Fibroblast of pulmonary artery (primary cell): ENCODE measurements at places on chromosomes 6 and 20.
A peak's percentile ranks its signal among the peaks of the same experiment; 100 is the strongest.

DNA sequence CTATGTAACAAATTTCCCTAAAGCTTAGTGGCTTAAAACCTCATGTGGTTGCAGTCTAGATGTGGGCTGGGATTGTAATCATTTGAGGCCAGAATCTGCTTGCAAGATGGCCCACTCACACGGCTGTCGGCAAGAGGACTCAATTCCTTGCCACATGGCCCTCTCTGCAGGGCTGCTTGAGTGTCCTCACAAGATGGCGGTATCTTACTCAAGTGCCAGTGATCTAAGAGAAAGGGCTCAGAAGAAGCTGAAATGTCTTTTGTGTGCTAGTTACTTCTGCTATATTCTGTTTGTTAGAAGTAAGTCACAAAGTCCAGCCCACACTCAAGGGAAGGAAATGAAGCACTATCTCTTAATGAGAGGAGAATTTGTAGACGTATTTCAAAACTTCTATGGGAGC is 47.1 kb upstream of the PMEPA1 start:
- no peak for DNase-seq

DNA sequence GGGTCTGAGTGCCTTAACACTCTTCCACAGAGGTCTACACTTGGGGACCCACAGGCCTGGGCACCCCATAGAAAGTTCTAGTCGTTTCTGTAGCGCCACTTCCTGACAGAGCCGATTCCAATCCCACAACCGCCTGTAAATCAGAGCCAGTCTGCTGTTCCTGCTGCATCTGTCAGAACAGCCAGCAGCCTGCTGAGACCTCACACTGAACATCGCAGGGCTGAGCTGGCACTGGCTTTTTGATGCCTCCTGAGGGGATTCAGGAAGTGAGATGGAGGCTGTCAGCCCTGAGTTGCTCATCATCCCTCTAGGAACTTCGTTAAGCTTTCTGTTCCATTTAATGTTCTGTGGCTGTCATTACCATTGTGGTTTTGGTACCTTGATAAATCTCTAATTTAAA is 48.9 kb downstream of the DCBLD1 start:
- no peak for DNase-seq

GRCh38 chr6:115404446-115404845 is 656.2 kb downstream of the FRK start:
- no peak for DNase-seq

GRCh38 chr6:127893541-127893940 is 7.3 kb downstream of the THEMIS start:
- no peak for DNase-seq

GRCh38 chr6:42158011-42158410 is 15.2 kb upstream of the GUCA1A start:
- DNase-seq = no peak

GRCh38 chr6:4964675-4965561 is 38.9 kb downstream of the RPP40 start:
- no peak for DNase-seq

DNA sequence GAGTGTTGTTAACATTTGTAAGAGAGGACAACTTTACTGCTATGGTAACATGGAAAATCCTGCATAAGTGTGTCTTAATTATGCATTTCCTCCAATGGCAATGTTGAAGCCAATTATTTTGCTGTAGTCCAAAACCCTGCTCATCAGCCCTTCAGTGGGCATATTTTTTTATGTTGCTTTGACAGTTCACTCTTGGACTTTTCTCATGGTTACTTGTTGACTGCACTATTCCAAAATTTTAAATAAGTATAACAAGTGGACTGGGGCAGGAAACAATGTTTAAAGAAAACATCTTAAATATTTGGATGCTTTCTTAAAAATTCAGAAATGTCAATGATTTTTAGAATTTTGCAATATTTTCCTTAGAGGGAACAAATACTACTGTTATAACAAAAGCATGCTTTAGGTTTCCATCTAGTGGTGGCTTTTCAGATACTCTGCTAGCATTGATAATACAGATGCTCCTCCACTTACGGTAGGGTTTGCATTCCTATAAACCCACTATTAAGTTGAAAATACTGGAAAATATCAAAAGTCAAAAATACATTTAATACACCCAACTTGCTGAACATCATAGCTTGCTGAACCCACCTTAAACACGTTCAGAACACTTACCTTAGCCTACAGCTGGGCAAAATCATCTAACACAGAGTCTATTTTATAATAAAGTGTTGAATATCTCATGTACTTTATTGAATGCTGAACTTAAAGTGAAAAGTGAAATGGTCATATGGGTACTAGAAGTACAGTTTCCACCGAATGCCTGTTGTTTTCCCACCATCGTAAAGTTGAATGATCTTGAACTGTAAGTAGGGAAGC is 86.4 kb downstream of the ADGRG6 start:
- DNase-seq = peak; percentile 82

- no peak for DNase-seq
These were observed 69.7 kb downstream of the MDN1 start for GRCh38 chr6:89749918-89750317.

DNA sequence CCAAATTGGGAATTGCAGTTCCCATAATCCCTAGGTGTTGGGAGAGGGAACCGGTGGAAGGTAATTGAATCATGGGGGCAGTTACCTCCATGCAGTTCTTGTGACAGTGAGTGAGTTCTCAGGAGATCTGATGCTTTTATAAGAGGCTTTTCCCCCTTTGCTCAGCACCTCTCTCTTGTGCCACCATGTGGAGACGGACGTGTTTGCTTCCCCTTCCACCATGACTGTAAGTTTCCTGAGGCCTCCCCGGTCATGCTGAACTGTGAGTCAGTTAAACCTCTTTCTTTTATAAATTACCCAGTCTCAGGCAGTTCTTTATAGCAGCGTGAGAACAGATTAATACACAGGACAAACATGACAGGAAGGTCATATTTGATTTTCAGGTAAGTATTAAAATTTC is 25.3 kb upstream of the HECA start:
- peak; percentile 57 for DNase-seq

DNA sequence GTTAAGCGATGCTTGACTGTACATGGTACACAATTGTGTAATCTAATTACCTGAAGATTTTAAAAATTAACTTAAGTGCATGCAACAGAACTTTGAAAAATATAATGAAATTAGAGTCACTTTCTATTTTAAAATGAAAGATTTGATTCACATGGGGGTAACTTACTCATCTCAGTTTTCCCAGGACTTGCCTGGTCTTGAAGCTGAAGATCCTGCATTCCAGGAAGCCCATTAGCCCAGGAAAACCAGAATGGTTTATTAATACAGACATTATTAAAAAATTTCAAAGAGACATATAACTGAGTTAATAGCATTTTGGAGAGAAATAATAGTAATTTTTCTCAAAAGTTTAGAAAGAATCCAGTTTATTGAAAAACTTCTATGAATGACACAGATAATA is 190.6 kb downstream of the SIM1 start:
- DNase-seq = no peak

DNA sequence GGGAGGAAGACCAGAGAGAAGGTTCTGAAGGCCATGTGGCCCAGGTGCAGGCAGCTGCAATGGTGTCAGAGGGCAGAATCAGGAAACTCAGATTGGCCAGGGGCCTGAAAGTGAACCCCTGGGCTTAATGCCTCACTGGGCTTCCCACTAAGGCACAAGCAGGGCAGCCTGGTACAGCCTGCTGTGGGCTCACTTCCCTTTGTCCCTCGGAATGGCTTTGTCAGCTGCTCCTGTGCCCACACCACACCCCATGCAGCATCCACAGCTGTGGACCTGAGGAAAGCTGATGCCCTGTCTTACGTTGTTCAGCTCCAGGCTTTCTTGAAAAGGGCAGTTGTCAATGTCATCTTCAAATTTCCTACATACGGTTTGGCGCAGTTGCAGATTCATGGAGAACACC is 2.4 kb downstream of the CST9 start:
- no peak for DNase-seq

DNA sequence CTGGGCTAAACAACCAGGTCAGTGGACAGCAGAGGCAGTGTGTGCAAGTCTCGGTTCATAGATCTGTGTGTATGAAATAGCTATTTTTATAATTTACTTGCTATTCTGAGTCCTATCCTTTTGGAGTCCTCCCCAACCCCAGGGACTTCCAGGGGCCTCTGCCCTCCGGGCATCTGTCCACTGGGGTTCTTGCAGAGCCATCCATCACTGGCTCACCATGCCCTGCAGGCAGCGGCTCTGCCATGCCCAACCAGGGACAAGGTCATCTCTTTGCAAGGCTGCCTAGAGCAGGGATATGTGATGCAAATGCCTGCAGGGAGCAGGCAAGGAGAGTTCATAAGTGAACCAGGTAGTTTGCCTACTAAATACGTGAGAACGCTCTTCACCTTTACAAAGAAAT is 10.5 kb upstream of the BEND3 start:
- no peak for DNase-seq

- DNase-seq = peak; percentile 24
These were observed 42.8 kb downstream of the INSM1 start for GRCh38 chr20:20410678-20411077.

DNA sequence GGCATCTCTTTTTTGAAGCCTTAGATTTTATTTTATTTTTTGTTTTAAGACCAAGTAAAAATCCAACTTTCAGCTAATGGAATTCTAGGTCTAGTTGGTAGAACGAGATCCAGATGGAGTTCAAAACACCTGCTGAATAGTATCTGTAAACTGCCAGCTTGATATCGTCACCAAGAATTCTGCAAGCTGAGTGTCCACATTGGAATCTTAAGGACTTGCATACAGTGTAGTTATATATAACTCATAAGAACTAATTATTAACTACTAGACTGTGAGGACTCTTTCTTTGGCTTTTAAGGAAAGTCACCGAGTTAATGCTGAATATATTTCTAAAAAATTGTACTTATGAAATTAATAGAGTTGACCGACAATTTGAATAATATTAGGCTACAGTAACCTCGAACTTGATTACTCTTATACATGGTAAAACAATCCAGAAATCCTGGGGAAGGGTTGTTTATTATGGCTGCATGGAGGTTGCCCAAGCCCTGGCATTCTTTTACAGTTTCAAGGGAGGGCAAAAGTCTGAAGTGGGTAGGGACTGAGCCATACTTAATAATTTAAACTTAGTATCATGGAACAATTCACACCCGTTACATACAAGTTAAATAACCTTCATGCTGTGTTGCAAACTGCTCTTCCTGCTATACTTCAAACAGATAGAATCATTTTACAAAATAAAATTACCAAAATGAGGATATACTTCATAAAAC is 553.9 kb downstream of the PTPRT start:
- no peak for DNase-seq

DNA sequence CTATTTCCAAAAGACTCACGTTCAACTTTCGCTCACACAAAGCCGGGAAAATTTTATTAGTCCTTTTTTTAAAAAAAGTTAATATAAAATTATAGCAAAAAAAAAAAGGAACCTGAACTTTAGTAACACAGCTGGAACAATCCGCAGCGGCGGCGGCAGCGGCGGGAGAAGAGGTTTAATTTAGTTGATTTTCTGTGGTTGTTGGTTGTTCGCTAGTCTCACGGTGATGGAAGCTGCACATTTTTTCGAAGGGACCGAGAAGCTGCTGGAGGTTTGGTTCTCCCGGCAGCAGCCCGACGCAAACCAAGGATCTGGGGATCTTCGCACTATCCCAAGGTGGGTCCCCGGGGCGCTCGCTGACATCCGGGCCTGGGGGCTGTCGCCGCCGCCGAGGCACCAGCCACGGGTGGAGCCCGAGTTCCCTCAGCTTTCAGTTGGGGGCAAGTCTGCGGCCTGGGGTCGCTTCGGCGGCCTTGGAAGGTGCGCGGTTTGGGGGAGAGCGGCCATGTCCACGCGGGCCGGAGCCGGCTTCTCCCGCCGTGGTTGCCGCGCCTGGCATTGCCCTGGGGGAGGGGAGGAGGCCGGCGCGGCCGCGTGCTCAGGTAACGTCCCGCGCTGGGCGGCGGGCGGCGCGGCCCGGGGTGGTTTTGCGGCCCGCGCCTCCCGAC is 429 bp downstream of the AMD1 start:
- DNase-seq = no peak

DNA sequence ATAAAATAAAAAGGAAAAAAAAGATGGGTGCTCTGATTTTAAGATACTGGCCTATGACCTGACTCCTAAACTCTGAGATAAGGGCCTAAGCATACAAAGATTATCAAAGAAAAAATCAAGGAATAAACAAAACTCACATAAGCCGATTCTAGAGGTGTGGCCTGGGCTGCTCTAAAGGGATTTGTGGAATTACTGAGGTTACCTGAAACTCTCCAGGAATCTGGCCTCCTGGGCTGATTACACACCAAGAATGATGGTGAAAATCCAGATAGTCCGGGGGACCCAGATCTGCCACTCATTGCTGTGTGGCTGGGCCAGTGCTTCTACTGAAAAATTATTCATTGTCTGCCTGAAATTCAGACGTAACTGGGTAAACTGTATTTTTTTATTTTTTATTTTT is 122.7 kb upstream of the RNF24 start:
- no peak for DNase-seq

- no peak for DNase-seq
These were observed 150.2 kb downstream of the TBC1D7 start for GRCh38 chr6:13178107-13178506.

DNA sequence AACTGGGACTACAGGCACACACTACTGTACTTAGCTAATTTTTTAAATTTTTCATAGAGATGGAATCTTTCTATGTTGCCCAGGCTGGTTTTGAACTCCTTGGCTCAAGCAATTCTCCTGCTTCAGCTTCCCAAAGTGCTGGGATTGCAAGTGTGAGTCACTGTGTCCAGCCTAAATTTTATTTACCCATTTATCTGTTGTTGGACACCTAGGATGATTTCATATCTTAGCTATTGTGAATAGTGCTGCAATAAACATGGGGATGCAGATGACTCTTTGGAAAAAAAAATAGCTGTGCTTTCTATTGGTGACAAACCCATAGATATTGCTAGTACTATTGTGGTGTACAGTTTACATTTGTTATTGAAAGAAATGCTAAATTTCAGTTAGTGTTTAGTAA is 19.6 kb upstream of the SYNCRIP start:
- no peak for DNase-seq

- DNase-seq = no peak
These were observed 9.3 kb downstream of the DUSP15 start for GRCh38 chr20:31861135-31861384.

GRCh38 chr20:58402827-58403226 is 13.8 kb downstream of the VAPB start:
- no peak for DNase-seq

GRCh38 chr6:119979862-119980261 is 630.3 kb upstream of the MAN1A1 start:
- peak; percentile 12 for DNase-seq

DNA sequence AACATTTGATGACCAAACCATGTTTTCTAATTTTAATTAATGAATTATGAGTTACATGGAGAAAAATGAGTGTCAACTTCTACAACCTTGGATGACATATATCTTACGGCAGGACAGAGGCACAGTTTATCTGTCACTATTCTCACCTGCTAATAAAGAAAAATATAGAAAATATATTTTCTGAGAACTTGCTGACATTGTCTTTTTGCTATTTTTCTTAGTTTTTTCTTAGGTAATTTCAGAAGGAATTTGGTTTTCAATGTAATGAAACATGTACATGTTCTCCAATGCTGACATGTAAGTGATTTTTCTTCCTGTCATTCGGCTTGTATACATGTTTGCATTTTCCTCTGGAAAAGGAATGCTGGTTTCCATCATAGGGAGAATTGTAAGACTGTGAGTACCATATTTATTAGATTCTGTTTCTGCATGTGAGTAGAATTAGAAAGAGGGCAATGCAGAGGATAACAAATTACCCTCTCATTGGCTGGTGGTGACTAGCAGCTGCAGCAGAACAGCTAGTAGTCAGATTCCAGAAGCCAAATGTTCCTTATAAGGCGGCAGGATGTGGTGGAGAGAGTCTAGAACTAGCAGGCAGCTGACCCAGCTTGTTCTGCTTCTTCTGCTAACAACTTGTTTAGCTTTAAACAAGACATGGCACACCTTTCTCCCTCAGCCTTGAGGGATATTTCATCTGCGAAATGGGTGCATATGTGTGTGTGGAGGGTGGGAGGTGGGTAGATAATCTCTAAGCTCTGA is 132.8 kb upstream of the SPACA1 start:
- DNase-seq = no peak
